ENCODE measurements at places on chromosomes 13 and 19. TPM values are rescaled to one million over a fixed set of nuclear protein-coding genes. Genes with fewer than 3 reads are reported as not detected.

The FLT3LG gene
- total RNA-seq: 1.3 TPM

The FSD1 gene
- total RNA-seq: 0.59 TPM

The SULT2A1 gene
- not detected for total RNA-seq

The PSG3 gene
- not detected for total RNA-seq

The CAPS gene
- total RNA-seq: 5.3 TPM

The PLPP2 gene
- total RNA-seq: 5.1 TPM

The CD37 gene
- 8.2 TPM for total RNA-seq

The OPA3 gene
- 2.6 TPM for total RNA-seq

- DNase-seq: no peak
These were observed 5.0 kb downstream of the ZSCAN5A start for GRCh38 chr19:56309511-56310185.

DNA sequence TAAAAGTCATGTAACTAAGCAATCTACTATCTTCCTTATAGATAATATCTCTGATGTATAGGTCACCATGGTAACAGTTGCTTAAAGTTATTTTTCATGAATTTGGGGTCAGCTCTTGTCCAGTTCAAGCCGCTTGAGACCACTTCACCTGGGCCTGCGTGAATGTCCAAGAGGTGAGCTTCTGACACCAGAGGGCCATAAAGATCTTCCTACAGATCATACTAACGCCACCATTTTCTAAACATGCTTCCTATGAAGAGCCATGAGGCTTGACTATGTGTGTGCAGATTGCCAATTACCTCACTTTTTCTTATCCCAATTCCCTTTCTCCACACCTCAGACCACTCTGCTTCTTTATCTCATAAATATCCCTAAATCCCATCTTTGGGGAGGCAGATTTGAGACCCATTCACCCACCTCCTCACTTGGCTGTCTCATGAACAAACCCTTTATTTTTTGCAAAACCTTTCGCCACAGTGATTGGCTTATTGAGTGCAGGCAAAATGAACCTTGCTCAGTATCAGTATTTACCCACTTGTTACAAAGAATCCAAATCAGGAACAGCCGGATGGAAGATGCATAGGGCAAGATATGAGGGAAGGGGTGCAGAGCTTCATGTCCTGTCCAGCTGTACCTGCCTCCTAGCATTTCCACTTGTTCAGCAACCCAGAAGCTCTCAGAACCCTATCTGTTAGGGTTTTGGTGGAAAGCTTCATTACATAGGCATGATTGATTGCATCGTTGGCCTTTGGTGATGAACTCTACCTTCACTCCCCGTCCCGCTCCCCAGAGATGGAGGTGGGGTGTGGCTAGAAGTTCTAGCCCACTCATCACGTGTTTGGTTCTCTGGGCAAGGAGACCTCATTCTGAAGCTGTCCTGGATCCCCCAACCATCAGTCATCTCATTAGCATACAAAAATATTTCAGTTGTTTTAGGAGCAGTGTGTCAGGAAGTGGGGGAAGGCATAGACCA lies 34.2 kb downstream of the FAM187B start:
- no peak for DNase-seq

GRCh38 chr19:36577271-36577996 lies 4.3 kb upstream of the ZNF529 start:
- DNase-seq: no peak

- DNase-seq: no peak
These were observed 19.7 kb upstream of the LDLR start for GRCh38 chr19:11069561-11069960.

DNA sequence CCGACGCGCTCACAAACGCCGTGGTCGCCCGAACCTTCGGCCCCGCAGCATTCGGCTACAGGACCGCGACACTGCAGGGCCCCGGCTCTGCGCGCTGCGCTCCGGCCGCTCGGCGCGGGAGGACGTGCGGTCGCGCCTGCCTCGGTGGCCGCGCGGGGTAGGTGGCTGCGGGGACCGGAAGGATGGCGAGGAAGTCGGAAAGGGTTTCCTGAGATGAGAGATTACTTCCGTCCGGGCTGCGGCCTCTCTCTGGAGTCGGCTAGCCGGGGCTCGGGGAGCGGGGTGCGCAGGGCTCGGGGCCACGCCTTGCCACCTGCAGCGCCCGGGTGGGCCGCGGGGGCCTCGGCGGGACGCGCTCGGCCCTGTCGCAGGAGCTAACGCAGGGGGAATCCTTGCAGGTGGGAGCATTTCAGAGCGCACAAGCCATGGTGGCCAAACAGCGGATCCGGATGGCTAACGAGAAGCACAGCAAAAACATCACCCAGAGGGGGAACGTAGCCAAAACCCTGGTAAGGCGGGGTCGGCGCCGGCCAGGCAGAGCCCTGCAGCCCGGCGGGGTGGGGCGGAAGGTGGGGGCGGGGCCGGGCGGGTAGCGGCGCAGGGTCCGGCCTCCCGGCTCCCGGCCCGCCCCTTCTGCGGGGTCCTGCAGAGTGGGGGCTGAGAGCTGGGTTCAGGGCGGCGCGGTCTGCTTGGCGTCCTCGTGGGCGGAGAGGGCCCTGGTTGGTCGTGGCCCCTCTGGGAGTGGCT lies at the start of gene SERP2:
Gene SERP2, plus strand, starts transcription at position 224 of the 747 bp plus-strand sequence. Its CDS starts 202 bp downstream, at position 426.
- no peak for DNase-seq

DNA sequence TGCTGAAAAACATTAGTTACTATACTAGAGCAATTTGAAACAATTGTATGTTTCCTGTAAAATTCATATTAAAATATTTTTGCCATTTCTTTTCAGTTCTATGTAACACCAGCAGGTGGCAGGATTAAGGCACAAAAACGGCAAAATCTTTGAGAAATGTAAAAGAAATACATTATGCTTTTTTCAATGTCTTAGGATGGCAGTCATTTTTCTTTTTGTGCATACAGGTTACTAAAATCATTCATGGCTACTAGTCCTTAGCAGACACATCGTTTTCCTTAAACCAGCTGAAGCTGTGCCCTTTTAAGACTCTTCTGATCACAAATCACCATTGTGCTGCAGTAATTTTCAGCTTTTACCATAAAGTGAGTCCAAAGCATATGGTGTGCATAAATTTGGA lies 800.7 kb upstream of the SLITRK5 start:
- DNase-seq: no peak

DNA sequence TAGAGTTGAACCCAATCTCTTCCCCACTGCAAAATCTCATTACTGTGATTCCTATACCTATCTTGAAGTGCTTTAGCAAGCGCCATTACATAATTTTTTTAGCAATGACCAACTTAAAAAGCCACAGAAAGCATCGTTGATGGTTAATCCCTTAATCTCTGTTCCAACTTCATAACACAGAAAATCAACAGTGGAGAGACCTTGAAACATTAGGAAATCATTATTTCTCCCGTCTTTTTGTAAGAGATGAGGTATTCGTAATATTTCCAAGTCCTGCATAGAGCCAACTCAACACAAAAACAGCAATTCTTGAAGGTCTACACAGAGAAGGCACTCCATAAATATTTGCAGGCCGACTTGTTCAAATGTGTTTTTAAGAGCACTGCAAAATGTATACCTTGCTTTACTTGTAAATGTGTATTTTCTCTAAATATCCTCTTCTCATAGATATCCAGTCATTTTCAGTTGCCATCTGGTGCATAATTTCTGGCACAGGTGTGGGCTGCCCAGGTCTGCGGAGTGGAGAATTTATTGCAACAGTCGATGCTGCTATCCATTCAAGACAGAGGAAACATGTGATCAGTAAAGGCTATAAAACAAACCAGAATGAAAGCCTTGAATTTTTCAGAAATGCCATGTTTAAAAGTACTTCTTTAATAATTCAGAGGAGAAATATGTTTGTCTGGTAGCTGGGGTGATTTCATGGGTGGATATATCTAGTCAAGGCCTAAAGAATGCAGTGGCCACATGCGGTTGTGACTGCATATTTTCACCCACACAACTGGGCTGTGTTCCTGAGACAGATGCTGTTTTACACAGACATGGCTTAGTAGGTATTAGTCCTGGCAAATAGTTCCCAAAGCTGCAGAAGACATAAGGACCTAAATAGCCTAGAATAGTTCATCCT lies 234.3 kb upstream of the STARD13 start:
- no peak for DNase-seq

DNA sequence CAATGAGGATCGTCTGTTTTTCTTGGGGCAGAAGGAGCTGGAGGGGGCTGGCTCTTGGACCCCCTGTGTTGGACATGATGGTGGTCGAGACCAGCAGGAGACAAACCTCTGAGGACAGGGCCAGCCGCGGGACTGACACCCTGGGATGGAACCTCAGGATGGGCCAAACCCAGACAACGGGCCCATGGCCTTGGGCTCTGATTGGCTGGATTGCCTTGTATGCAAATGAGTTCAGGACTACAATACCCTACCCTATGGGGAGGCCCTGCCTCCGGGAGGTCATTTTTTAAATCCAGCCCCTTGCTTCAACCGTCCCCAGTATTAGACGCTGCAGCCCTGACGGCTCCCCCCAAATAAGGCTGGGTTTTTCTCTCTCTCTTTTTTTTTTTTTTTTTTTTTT lies 22.0 kb downstream of the SLC5A5 start:
- no peak for DNase-seq

DNA sequence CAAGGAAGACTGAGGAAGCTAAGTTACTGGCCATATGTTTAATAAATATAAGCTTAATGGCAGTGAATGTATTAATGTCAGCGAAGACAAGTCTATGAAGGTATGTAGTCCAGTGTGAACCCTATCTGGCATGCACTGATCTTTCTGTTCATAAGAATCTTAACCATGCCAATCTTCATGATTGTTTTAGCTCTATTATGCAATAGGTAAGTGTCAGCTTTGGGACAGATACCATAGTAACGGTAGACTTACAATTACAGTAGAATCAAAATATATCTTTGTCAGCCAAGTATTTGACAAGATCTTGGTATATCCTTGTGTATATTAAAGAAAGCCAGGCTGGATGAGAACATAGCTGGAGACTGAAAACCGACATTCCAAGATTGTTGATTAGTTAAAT lies 428.5 kb downstream of the SPRY2 start:
- no peak for DNase-seq

- DNase-seq: no peak
These were observed 204.9 kb upstream of the KL start for GRCh38 chr13:32811297-32811800.

GRCh38 chr13:110023729-110024644 lies 237.6 kb upstream of the IRS2 start:
- DNase-seq: no peak

GRCh38 chr19:51547397-51548212 lies 16.1 kb upstream of the SIGLEC6 start:
- no peak for DNase-seq

GRCh38 chr13:22049384-22049783 lies 378.5 kb downstream of the FGF9 start:
- peak; percentile 47 for DNase-seq
